ENCODE measurements at places on chromosomes 7 and 10. TPM values are rescaled to one million over a fixed set of nuclear protein-coding genes. Genes with fewer than 3 reads are reported as not detected.

DNA sequence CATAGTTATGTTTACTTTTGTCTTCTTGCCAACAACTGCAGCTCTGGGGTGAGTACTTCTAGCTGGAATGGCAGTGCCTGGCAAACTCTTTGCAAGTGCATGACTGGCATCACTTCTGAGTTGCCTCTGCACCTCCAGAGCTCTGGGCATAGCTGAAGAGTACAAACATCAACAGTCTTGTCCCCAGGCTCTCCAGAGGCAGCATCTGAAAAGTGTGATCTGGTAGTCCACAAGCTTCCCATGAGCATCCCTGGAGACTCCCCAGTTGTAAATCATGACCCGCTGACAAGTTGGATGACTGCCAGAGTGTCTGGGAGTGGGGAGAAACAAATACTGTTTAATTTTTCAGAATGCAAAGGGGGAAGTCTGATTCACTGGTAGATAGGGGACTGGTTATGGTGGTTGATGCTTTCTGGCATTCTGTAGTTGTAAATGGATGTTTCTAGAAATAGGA, 138.9 kb upstream of the CDK13 start:
- no peaks in the 10 kb centered on the region for H3K27me3 ChIP-seq
- no peaks in the 10 kb centered on the region for H3K36me3 ChIP-seq
- no peaks in the 10 kb centered on the region for H3K4me1 ChIP-seq
- H3K4me3 ChIP-seq, result no peak overlapping the region
- DNase-seq, result no peak
- no peak overlapping the region for H3K27ac ChIP-seq

DNA sequence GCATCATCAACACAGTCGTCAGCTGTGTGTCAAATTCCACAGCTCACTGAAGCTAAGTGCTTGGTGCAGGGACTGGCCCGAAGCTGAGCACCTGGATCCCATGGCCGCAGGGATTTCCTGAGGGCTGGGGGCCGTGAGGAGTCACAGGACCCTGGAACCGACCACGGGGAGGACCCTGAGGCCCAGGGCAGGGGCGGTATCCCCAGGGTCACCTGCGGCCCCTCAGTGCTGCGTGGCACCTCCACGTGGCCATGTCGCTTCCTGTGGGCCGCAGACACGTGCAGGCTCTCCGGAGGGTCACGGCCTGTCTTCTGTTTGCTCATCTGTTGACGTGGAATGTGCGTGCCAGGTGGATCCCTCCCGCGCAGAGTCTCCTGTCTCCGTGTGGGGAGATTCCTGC, 53.4 kb downstream of the NKX6-2 start:
- H3K27ac ChIP-seq, result no peak overlapping the region
- no peak overlapping the region for H3K4me3 ChIP-seq
- DNase-seq, result no peak
- no peaks in the 10 kb centered on the region for H3K27me3 ChIP-seq

DNA sequence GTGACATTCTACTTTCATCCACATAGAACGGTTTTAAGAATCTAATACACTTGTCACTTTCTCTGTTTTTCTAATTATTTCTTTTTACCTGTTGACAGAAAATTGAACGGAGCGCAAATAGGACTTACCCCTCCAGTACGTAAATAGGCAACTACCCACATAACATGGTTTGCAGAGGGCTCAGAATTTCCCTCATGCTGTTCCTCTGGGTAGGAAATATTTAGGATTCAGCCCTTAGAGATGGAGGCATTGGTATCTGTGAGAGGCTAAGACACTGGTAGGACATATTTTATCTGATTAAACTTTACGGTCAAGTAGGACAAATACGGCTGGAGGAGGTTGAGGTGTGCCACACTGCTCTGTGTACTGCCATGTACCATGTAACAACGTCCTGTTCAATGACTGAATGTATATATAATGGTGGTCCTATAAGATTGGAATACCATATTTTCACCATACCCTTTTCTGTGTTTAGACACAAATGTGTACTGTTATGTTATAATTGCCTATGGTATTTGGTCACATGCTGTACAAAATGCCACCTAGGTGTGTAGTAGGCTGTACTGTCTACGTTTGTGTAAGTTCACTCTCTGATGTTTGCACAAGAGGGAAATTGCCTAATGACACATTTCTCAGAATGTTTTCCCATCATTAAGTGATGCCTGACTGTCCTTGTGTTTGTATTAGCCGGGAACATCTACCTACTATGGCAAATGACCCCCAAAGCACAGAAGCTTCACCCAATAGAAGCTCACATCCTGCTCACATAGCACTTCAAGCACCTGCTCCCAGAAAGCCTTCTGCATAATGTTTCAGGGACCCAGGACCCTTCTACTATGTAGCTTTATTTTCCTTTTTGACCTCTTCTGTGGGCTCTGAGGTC, 429.4 kb upstream of the AKR1E2 start:
- DNase-seq, result no peak
- no peak overlapping the region for H3K4me3 ChIP-seq
- no peaks in the 10 kb centered on the region for H3K4me1 ChIP-seq
- no peaks in the 10 kb centered on the region for H3K27me3 ChIP-seq
- H3K27ac ChIP-seq, result no peak overlapping the region

- DNase-seq, result no peak
- H3K27ac ChIP-seq, result no peak overlapping the region
- H3K4me1 ChIP-seq, result no peaks in the 10 kb centered on the region
- H3K4me3 ChIP-seq, result no peak overlapping the region
- no peaks in the 10 kb centered on the region for H3K36me3 ChIP-seq
Measured at GRCh38 chr7:103636153-103636552, 190.1 kb upstream of the SLC26A5 start.

GRCh38 chr7:157301610-157302120, 35.1 kb upstream of the DNAJB6 start:
- H3K27me3 ChIP-seq, result no peaks in the 10 kb centered on the region
- H3K4me3 ChIP-seq, result no peak overlapping the region
- no peaks in the 10 kb centered on the region for H3K36me3 ChIP-seq
- H3K4me1 ChIP-seq, result no peaks in the 10 kb centered on the region
- DNase-seq, result no peak
- no peak overlapping the region for H3K27ac ChIP-seq

- no peak for DNase-seq
- no peak overlapping the region for H3K27ac ChIP-seq
- H3K27me3 ChIP-seq, result no peaks in the 10 kb centered on the region
- H3K4me1 ChIP-seq, result no peaks in the 10 kb centered on the region
- H3K36me3 ChIP-seq, result no peaks in the 10 kb centered on the region
Measured at GRCh38 chr7:7576344-7576743, 9.7 kb downstream of the MIOS start.

- no peaks in the 10 kb centered on the region for H3K27me3 ChIP-seq
- no peak overlapping the region for H3K4me3 ChIP-seq
- H3K36me3 ChIP-seq, result no peaks in the 10 kb centered on the region
- no peak overlapping the region for H3K27ac ChIP-seq
Measured at GRCh38 chr10:130002606-130003005, 38.5 kb upstream of the EBF3 start.

Gene SYT15B
- total RNA-seq, result 1.4 TPM

Gene SAP25
- 6.4 TPM for total RNA-seq
